Bronchus fibroblast of lung (primary cell): ENCODE measurements at places on chromosomes 7 and 10. TPM values are rescaled to one million over a fixed set of nuclear protein-coding genes. Genes with fewer than 3 reads are reported as not detected.

Gene CCL26
- 1.7 and 1.9 TPM in 2 replicates for total RNA-seq

Gene HGF
- 30.3 and 35.1 TPM in 2 replicates for total RNA-seq

Gene SLC39A12
- total RNA-seq: not detected in 2 replicates

Gene IPMK
- 2.2 and 2.9 TPM in 2 replicates for total RNA-seq

Gene APBB1IP
- not detected in 2 replicates for total RNA-seq

Gene MRLN
- not detected in 2 replicates for total RNA-seq

Gene PTPRE
- 1.0 and 1.7 TPM in 2 replicates for total RNA-seq
